ENCODE measurements at places on chromosomes 6 and 20.

- DNase-seq = no peak
Measured at GRCh38 chr6:131062241-131063027, 611 bp downstream of the EPB41L2 start.

- no peak for DNase-seq
Measured at GRCh38 chr6:15340775-15341174, 94.9 kb downstream of the JARID2 start.

- DNase-seq = no peak
Measured at GRCh38 chr6:126002755-126003679, 16.7 kb downstream of the TRMT11 start.

GRCh38 chr6:55774286-55775028 is 100.9 kb downstream of the BMP5 start:
- DNase-seq = no peak

- DNase-seq = no peak
Measured at GRCh38 chr6:70176842-70177550, 125.9 kb downstream of the COL9A1 start.

DNA sequence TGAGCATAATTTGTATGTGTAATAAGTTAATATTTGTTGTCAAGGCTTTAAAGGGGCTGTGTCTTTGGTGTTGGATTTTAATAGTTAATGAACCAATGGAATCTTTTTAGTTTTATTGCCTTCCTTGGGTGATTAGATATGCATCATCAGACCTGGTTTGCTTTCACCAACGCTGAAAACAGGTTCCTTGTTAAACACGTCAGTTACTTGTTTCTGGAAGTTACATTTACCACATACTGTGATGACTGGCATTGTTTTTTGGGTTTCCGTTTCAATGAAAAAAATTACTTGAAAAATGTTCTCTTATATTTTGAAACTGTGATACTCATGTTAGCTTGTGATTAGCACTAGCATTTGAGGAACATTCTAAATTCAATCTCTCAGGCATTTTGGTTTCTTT is 58.6 kb upstream of the RNF144B start:
- no peak for DNase-seq

GRCh38 chr6:30543821-30544220 is 12.5 kb downstream of the GNL1 start:
- DNase-seq = no peak

- DNase-seq = no peak
Measured at GRCh38 chr6:71044753-71045152, 87.9 kb upstream of the B3GAT2 start.

DNA sequence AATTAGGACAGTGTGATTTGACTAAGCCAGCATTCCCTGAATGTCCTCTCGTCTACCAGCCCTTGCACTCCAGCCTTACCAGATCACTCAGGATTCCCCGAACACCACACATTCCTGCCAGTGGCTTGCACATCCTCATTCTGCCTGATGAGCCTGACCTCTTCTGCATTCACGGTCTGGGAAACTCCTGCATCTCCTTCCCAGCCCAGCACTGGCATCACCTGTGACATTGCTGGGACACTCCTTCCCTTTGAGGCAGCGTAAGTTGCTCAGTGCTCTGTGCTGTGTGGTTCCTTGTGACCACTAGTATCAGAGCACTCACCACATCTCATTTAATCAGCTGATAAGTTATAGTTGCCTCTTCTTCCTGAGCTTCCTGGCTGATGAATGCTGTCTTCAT is 17.3 kb downstream of the NCOA7 start:
- DNase-seq = no peak

- DNase-seq = no peak
Measured at GRCh38 chr20:38132156-38132909, 32.7 kb downstream of the TGM2 start.

- DNase-seq = no peak
Measured at GRCh38 chr6:135217663-135218062, 36.6 kb downstream of the MYB start.

GRCh38 chr6:153959276-153959675 is 79.8 kb upstream of the OPRM1 start:
- no peak for DNase-seq

DNA sequence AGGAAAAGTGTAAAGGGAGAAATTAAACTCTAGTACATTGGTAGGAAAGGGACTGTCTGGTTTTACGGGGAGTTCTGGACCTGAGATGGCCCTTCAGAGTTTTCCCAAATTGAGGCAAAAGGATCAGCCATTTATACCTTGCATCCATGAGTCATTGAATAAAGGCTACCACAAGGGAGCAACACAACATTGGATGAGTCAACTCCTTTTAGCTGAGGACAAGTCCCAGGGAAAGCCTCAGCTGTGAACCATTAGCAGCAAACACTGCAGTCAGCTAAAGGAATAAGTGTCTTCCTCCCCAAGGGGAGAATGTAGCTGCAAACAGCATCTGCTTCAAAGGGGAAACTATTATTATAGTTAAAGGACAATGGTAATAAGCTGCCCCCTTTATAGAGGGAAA is 468.7 kb upstream of the ID4 start:
- no peak for DNase-seq

- no peak for DNase-seq
Measured at GRCh38 chr6:154792325-154792724, 59.1 kb downstream of the SCAF8 start.

DNA sequence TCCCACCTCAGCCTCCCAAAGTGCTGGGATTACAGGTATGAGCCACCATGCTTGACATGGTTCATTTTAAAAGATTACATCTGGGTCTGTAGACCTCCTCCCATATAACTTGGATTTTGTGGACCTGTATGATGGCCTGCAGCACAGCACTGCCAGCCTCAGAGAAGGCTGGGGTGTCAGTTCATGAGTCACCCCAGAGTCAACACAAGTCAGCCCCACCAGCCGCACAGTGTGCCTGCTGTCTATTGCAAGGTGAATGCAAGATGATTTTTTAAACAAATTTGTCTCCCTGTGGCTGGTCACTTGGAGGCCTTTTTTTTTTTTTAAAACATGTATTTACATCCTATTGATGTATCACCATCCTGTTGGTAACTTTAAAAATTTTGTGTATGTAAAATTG is 76.7 kb downstream of the RREB1 start:
- no peak for DNase-seq

DNA sequence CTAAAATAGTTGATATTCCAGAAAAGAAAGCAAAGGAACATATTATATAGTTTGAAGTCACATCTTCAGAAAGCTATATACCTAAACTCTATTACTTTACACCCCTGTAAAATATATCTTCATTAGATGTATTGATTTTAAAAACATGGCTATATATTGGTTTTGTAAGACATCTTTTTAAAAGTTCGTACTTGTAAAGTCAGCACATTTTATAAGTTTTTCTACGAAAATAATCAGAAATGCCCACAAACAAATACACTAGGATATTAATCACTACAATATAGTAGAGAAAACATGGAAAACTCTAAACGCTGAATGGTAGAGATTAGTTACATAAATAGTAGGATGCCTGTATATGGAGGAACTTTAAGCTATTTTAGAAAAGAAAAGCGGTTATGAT is 52.9 kb downstream of the RNF217 start:
- no peak for DNase-seq

GRCh38 chr6:170235391-170236125 is 55.3 kb downstream of the DLL1 start:
- no peak for DNase-seq

DNA sequence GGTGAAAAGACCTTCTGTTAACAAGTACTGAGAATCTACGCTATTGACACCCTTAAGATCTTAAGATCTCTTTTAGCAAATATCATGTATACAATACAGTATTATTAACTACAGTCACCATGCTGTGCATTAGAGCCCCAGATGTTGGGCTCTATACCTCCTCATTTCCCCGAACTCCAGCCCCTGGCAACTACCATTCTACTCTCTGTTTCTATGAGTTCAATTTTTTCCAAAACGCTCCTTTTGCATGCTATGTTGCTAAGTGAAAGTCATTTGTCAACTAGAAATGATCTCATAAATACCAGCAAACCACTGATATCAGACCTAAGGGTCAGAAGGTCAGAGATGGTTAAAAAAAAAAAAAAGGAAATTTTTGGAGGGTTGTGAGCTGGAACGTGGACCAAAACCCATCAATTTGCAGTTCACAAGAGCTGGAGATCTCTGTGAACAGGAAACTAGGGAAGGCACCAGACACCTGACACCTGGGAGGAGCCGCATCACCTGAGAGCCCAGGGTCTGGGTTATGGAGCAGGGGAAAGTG is 122.0 kb upstream of the KCNK16 start:
- DNase-seq = no peak

- DNase-seq = no peak
Measured at GRCh38 chr6:117555882-117556498, 46.3 kb downstream of the GOPC start.

GRCh38 chr20:4267242-4267641 is 251.9 kb upstream of the RNF24 start:
- DNase-seq = no peak

GRCh38 chr20:25553819-25554296 is 31.5 kb downstream of the NINL start:
- no peak for DNase-seq

- no peak for DNase-seq
Measured at GRCh38 chr6:123168466-123168865, 172.4 kb downstream of the CLVS2 start.

DNA sequence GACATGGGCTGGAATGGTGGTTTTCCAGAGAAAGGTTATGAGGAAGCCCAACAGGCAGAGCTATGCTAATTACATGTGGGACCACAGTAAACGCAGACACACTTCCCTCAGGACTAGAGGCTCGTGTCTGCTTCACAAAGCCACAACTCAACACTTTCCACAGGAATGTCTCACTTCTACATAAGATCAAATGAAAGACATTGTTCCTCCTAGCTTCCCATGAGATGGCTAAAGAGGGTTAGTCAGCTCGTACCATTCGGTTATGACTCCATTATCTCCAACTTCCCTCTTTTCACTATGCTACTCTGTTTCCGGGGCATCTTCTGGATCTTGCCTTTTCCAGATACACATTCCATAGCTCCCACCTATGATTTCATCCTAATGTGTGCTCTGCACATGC is 29.1 kb upstream of the ZC3H12D start:
- no peak for DNase-seq

- no peak for DNase-seq
Measured at GRCh38 chr6:92989656-92990055, 429.7 kb downstream of the EPHA7 start.

GRCh38 chr6:67031451-67031850 is 1324.4 kb upstream of the EYS start:
- no peak for DNase-seq

- no peak for DNase-seq
Measured at GRCh38 chr6:47525330-47526057, 47.9 kb downstream of the CD2AP start.

DNA sequence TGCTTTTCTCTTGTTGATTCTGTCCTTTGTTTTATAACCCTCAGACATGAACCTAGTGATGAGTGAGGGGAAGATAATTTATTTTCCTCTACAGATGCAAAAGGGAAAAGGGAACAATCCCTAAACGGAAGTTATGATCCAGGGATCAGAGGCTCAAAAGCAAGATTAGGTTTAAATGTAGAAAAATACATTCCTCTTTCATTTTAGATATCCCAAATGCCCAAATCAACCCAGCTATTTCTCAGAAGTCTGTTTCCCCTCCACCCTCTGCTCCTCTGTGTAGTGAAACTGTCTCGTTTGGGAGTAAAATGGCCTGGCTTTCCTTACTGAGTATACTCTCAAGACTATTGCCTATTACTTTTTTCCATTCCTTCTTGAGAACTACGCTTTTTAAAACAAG is 97.1 kb downstream of the PRL start:
- DNase-seq = no peak

- DNase-seq = no peak
Measured at GRCh38 chr20:15682690-15683089, 890.6 kb downstream of the KIF16B start.

- DNase-seq = no peak
Measured at GRCh38 chr20:62678553-62678952, 30.1 kb upstream of the NTSR1 start.

- no peak for DNase-seq
Measured at GRCh38 chr6:136820561-136820960, 1.8 kb upstream of the PEX7 start.

DNA sequence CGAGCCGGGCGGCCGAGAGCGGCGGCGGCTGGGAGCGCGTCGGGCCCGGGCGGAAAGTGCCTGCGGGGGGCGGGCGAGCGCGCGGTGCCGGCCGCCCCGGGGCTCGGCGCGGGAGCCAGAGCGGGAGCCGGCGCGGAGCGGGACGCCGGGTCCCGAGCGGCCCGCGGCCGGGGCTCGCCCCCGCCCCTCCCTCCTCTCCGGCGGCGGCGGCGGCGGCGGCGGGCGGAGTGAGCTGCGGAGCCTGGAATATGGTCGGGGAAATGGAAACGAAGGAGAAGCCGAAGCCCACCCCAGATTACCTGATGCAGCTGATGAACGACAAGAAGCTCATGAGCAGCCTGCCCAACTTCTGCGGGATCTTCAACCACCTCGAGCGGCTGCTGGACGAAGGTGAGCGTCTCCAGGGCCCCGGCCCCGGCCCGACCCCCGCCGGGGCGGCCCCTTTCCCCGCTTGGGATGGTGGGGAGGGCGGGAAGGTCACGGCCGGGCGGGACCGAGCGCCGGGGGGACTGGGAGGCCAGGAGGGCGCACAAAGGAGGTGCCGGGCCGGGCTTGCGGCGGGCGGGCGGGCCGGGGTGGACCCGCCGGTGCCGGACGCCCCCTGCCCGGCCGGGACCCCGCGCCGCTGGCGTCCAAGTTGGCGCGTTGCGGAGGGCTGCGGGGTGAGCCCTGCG is 565 bp downstream of the QKI start:
- DNase-seq = peak; percentile 23

- no peak for DNase-seq
Measured at GRCh38 chr20:58712151-58712791, 19.7 kb downstream of the NPEPL1 start.

DNA sequence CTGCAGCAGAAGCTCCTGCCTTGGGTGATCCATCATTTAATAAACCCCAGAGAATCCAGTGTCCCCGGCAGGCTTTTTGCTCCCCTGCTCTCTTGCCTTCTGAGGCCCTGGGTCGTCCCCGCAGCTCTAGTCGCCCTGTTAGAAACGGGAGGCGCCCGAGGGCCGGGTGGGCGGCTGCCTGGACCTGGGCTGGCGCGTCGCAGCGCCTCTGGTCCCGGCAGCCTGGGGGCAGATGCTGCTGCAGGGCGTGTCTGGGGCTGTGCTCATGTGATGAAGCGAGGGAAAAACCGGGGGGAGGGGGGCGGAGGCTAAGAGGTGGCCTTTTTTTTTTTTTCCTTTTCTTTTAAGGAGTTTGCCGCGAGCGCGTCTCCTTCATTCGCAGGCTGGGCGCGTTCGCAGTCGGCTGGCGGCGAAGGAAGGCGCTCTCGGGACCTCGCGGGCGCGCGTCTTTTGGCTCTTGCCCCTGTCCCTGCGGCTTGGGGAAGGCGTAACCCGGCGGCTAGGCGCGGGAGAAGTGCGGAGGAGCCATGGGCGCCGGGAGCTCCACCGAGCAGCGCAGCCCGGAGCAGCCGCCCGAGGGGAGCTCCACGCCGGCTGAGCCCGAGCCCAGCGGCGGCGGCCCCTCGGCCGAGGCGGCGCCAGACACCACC is 394 bp downstream of the AKAP12 start:
- DNase-seq = no peak

DNA sequence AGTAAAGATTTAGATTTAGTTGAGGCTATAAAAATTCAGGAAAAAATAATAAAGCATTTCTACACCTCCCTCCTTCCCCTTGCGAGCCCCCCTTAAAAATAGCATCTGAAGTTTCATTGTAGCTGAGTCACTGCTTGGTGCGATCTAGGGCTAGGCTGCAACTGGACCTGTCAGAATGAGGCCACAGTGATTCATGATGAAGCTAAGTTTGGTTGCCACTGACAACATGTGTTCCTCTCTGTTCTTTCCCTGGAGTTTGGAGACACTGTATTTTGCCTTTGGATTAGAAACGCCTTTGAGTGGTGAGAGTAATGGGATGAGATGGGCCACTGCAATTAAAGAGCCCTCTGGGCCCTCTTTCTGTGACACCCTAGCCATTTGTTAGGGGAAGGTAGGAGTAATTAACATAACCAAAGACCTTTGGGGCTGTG is 334.1 kb downstream of the NRN1 start:
- no peak for DNase-seq

Measured in 8988T (cell line).